ENCODE measurements at places on chromosomes 1 and 21.

DNA sequence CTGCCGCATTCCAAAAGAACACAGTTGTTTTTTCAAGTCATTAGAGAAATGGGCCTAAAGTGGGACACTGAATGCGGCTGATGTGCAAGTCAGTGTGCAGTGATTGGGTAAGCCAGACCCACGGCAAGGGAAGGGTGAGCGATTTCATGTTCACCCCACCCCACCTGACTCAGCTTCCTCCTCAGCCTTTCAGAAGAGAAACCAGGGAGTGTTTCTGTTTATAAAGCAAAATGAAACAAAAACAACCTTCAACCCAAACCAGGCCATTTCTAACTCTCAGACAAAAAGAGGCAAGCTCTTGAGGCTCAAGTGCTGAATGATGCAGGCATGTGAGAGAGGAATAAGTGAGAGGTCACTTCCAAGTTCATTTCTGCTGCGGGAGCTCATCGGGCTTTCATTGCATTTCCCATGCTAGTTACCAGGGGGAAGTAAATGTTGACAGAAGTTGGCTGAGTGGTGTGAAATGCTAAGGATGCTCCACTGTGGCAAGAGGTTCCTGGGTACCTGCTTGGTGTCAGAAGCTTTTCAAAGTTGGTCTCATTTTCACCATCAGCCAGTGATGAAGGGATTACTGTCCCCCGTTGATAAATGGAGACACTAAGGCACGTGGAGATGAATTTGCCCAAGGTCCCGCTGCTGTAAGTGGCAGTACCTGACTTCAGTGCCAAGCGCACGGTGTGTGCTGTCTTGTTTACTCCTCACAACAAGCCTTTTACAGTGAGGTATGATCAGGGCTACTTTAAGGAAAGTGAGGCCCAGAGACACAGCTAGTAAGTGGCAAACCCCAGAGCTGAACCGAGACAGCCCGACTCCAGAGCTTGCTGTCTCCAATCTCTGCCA is 29.1 kb downstream of the STPG1 start:
- DNase-seq = no peak

- DNase-seq = no peak
Observed at GRCh38 chr1:213061263-213061662, 10.2 kb downstream of the RPS6KC1 start.

GRCh38 chr1:227899141-227899819 is 48.5 kb downstream of the WNT9A start:
- DNase-seq = no peak

- no peak for DNase-seq
Observed at GRCh38 chr1:147475488-147475887, 65.8 kb upstream of the BCL9 start.

DNA sequence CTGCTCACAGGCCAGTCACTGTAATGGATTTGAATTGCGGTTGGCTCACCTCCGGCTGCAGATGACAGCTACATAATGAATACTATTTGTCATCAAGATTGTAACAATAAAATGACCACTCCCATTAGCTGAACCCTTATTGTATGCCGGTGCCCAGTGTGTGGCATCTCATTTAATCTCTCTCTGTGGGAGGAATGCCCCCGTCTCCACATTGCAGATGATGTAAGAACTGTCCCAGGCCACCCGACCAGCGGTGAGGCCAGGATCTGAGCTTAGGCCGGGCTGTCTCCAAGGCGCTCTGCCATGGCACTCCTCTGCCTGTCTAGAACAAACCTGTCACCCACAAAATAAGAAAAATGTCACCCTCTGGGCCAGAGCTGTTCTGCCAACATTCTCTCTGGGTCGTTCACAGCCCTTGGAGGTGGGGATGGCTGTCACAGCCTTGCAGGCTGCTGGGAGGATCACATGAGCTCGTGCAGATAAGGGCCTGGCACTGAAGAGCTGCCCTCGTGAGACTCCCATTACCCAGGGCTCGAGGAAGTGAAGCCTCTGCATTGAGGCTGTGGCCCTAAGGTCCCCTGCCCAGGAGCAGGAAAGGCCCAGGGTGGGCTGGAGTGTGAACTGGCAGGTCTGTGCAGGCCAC is 52.7 kb downstream of the ECE1 start:
- no peak for DNase-seq

GRCh38 chr1:5286244-5286643 is 631.8 kb downstream of the AJAP1 start:
- DNase-seq = no peak

- DNase-seq = no peak
Observed at GRCh38 chr1:37059346-37059745, 25.0 kb upstream of the GRIK3 start.

DNA sequence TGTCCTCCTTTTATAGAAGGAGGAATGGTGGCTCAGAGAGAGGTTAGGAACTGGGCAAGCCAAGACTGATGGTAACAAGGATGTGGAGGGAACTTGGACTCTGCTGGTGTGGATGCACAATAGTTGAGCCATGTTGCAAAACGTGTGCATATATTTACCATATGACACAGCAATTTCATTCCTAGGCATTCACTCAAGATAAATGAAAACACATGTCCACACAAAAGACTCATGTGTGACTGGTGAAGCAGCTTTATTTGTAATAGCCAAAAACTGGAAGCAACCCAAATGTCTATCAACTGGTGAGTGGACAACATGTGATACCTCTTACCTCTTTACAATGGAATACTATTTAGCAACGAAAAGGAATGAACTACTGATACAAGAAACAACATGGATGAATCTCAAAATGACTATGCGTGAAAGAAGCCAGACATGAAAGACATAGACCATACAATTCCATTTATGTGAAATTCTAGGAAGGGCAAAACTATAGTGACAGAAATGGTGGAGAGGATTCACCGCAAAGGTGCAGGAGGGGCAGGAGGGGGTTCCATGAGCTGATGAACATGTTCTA is 36.2 kb downstream of the CAMK2N1 start:
- DNase-seq = no peak

- DNase-seq = no peak
Observed at GRCh38 chr1:185238447-185238846, 78.6 kb downstream of the IVNS1ABP start.

DNA sequence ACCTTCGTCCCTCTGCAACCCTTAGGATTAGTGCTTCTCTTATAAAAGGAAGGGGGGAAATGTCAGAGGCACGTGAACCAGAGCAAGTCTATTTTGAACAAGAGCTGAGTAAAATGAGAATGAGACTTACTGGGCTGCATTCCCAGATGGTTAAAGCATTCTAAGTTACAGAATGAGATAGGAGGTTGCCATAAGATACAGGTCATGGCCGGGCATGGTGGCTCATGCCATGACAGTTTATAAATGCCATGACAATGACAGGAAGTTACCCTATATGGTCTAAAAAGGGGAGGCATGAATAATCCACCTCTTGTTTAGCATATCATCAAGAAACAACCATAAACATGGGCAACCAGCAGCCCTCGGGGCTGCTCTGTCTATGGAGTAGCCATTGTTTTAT is 2.5 kb upstream of the AQP10 start:
- DNase-seq = no peak

Measured in hippocampal formation (tissue), 2 donors.